HT1080 (cell line): ENCODE measurements at places on chromosomes 16 and 17. TPM values are rescaled to one million over a fixed set of nuclear protein-coding genes. Genes with fewer than 3 reads are reported as not detected.

- no peak for DNase-seq
These were observed 1389.4 kb upstream of the GOT2 start for GRCh38 chr16:60123392-60124023.

GRCh38 chr16:66306366-66307150 is 59.9 kb upstream of the CDH5 start:
- DNase-seq: no peak

Gene SLC52A1
- not detected in 2 replicates for total RNA-seq

Gene BIRC5
- 166 and 195 TPM in 2 replicates for total RNA-seq

DNA sequence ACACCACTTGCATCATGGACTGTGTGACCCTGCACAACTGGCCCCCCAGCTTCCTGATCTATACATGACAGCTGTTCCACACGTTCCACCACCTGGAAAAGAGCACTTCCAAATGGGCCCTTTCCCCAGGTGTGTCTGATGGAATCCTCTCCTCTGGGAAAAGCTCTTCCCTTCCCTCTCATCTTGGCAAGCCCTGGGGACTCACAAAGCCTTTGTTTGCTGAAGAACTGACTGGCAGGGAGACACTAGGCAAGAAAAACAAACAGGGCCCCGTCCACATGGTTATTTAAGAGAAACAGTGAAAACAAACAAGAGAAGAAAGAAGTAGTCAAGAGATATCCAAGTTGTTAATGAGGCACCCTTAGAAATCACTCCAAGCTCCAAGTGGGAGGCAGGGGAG is 52.6 kb downstream of the C16orf95 start:
- DNase-seq: no peak

DNA sequence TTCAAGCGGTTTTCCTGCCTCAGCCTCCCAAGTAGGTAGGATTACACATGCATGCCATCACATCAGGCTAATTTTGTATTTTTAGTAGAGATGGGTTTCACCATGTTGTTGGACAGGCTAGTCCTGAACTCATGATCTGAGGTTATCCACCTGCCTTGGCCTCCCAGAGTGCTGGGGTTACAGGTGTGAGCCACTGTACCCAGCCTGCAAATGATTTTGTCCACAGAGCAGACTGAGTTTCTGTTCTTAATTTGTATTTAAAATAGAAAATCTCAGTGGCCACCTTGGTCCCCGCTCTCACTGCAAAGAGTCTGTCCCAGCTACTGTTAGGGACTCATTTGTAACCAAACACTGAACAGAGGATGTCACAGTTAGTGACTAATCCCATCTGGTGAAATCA is 415.7 kb upstream of the RBFOX1 start:
- DNase-seq: no peak

DNA sequence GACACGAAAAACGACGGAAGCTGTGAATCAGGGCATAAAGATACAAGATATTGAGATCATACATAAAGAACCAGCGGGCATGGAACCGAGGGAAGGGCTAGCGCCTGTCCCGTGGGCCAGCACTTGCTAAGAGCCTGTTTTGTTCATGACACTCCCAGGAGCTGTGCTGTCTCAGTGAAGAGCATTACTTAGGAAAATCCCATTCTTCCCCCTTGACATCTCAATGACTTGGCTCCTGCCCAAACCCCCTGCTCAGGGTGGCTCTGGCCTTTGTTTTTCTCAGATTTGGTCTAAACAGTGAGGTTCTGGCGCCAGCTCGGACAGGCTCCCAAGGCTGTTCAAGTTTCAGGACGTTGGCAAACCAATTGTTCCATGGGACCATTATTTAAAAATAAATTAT is 79.1 kb upstream of the SEC14L1 start:
- DNase-seq: no peak

Gene HS3ST3B1
- 5.7 and 6.4 TPM in 2 replicates for total RNA-seq

DNA sequence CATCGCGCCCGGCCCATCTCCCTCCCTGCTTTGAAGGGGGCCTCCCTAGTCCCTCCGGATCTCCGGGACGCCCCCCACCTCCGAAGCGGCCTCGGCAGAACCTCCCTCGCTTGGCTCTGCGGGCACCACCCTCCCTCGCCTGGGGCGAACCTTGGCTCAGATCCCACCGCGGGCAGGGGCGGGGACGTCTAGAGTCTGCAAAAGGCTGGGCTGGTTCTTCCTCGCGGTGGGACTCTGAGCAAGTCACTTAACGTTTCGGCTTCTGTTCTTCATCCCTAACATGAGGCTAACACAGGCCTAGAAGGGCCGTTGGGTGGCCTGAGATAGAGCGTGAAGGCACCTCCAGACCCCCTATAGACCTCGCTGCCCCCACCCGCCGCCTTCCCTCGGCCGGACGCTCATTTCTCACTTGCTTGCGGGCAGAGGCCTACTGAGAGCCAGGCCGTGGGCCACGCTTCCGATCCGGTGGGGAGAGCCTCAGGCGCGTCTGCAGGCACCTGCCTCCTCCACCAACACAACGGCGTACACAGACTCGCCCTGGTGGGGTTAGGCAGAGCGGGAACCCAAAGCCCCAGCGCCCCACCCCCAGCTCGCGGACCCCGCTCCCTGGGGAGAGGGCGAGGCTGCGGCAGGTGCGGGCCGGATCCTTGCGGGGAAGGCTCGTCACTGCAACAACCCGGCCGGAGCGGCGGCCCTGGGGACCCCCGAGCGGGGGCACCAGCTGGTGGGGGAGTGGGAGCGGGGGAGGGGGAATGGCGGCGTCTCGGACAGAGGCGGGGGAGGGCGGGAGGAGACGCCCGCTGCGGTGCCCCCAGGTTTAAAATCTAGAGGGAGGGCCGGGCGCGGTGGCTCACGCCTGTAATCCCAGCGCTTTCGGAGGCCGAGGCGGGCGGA is 5.4 kb downstream of the MYO1C start:
- DNase-seq: no peak

DNA sequence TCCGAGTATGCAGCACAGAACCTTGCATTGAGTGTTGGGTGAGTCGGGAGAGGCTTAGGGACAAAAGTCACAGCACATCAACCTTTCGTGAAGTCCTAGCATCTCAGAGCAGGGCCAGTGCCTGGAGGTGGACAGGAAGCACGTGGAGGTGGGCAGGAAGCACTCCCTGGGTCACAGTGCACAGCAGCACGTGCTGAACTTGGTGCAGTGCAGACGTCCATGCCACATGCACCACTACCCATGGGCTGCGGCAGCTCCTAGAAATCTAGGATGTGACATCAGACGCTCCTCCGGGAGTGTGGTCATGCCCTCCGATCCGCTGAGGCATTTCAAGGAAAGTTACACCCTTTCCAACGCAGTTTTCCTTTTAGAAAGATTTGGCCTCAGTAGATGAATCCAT is 83.4 kb upstream of the CHMP6 start:
- DNase-seq: no peak

GRCh38 chr16:20931066-20931600 is 30.6 kb downstream of the LYRM1 start:
- no peak for DNase-seq

GRCh38 chr17:34668206-34668605 is 88.8 kb downstream of the TMEM132E start:
- no peak for DNase-seq

GRCh38 chr17:69960755-69961154 is 114.3 kb upstream of the KCNJ16 start:
- no peak for DNase-seq

Gene ATP2C2
- total RNA-seq: not detected in 2 replicates

GRCh38 chr17:40490289-40490853 is 11.1 kb downstream of the TNS4 start:
- DNase-seq: no peak
